ENCODE measurements at places on chromosomes 4 and X.

- DNase-seq = peak; percentile 54
Observed at GRCh38 chr4:2535376-2536192, 863 bp upstream of the FAM193A start.

DNA sequence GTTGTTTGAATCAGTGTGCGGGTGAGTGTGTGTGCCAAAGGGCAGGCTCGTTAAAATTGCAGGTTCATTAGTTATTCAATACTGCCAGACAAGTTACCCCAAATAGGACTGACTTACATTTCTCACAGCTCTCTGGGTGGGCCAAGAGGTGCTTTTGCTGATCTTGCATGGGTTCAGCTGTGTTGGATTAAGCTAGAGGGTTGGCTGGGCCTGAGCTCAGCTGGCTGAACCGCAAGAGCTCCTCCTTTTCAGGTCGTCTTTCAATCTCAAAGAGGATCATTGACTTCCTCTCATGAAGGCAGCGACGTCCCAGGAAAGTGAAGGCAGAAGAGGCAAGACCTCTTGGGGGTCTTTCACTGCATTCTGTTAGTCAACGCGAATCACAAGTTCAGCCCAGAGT lies 343.3 kb upstream of the FRG1 start:
- no peak for DNase-seq

DNA sequence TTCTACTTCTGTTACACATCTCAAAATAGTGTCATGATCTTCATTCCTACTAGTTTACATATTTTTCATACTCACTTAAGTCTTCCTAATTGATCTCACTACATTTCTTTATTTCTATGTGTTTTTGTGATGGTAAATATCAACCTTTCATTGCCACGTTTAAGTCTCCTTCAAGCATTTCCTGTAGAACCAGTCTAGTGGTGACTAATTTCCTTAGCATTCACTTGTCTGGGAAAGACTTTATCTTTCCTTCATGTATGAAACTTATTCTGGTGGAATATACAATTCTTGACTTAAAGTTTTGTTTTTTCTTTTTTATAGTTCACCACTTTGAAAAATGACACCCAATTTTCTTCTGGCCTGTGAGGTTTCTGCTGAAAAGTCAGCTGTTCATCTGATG lies 181.4 kb upstream of the NEIL3 start:
- DNase-seq = peak; percentile 64

GRCh38 chrX:2231570-2232192 lies 269.1 kb downstream of the DHRSX start:
- DNase-seq = no peak

GRCh38 chrX:460823-461640 lies 74.3 kb upstream of the PPP2R3B start:
- DNase-seq = no peak

- DNase-seq = peak; percentile 92
Observed at GRCh38 chr4:139988863-139989765, 164.9 kb downstream of the MAML3 start.

DNA sequence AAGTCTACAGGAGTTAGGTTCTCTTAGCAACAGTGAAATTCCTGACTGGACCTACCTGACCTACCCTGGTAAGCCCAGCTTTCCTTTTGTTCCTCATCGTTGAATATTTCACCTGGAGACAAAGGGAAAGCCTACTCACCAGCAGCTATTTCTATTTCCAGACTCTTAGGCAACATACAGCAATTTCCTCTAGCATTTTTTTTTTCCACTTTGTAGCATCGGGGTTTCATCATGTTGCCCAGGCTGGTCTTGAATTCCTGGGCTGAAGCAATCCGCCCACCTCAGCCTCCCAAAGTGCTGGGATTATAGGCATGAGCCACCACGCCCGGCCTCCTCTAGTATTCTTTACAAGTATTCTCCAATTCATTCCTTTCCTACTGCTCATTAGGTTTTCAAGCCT lies 6.8 kb upstream of the S100G start:
- DNase-seq = peak; percentile 88

Measured in fibroblast of skin of scalp (primary cell).